Psoas muscle (tissue), 8 donors: ENCODE measurements at places on chromosomes 2 and 18.

DNA sequence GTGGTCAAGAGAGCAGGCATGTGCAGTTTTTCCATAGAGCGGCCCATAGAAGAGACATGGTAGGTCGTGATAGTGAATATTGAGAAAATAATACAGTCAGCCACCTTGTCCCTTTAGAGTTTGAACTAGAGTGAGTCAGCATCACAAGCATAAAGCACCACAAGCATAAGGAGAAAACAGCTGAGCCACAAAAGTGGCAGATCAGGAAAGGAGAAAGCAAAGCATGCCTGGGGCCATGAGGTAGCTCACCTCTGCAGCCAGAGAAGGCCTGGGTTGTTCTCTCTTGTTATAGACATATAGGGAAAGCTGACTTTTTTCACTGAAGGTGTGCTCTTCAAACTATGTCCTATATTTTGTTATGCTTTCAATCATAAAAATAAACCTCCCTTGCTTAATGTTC is 879.0 kb downstream of the DSC3 start:
- no peak for DNase-seq

DNA sequence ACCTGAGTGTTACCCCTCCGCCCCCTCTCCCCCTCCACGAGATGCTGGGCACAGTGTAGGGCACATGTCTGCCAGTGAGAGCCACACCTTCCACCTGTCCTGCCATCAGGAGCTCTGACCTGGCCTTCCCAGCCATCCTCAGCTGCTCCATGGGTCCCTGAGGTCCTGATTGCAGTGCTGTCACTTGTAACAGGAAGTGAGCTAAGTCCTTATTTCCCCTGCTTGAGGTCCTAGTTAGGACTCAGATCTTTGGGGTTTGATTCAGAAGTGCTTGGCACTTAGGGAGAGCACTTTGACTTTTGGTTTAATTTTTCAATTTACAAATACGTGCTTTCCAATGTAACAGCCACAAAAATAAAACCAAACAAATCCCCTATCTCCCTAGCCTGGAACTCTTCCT is 125.5 kb downstream of the WDSUB1 start:
- no peak for DNase-seq

GRCh38 chr2:10513201-10513600 is 65.1 kb upstream of the ODC1 start:
- DNase-seq: no peak

GRCh38 chr18:75031717-75032317 is 177.1 kb downstream of the PTGR3 start:
- DNase-seq: no peak

DNA sequence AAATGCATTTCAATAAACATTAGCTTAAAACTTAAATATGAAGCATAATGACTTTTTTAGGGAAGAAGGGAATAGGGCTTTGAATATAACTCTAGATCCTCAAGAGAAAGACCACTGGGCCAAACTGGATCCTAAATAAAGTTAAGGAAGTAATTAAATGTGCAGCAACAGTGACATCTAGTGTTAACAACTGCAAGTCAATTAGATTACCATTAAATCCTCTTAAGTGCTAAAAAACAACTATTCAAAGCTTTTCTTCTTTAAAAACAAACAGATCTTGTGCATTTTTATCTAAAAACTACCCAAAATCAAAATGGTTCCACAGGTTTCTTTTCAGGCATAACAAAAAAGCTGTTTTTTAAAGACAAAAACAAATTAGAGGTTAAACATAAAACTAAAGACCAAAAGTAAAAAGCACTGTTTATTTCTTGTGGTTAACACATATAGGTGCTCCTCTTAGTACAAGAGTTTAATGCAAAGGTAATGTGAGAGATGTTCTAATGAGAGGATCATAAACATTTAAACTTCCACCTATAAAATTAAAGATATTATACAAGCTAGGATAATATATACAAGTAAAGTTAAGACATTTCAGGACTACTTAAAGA is 111.4 kb downstream of the THADA start:
- no peak for DNase-seq

DNA sequence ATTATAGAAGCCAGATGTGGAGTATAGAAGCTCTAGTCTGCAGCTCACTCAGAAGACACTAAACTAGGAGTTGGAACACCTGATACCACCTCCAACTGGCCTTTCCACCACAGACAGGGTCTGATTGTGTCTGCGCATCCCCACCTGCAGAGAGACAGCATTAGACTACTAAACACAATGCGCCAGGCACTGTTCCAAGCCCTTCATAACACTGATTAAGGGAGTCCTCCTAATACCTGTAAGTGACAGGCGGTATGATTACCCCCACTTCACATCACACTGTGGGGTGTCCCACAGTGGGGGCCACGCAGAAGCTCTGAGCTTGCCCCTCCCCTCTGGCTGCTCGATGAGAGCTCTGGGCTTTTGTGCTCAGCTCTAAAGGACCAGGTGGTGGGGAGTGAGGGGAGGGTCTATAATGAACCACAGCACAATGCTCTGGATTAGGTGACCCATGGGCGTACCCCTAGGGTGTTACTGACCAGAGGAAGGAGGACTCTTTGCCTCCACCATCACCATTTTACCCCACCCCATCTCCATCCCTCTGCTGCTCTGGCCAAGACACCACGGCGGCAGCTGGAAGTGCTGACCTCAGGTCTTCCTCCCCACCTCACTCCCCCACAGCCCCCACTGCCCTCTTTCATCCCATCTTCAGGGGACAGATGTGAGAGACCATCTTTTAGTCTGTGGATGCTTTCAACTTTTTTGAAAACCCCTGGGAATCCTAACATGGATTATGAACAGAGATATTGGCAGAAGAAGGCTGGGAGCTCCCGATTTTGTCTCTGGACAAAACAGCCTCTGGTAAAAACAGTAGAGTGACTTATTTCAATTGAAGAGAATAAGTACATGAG is 145.1 kb downstream of the GFPT1 start:
- DNase-seq: no peak

DNA sequence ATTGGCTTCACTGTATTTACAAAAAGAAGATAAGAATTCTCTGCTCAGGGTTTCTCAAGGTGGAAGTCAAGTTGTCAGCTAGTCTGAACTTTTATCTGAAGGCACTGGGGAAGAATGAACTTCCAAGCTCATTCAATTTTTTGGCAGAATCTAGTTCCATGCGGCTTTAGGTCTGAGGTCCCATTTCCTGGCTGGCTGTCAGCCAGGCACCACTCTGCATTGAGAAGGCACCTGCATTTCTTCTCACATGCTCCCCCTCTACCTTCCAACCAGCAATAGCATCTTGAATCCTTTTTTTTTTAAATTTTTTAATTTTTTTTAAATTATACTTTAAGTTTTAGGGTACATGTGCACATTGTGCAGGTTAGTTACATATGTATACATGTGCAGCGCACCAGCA is 46.2 kb upstream of the RPE start:
- DNase-seq: no peak

DNA sequence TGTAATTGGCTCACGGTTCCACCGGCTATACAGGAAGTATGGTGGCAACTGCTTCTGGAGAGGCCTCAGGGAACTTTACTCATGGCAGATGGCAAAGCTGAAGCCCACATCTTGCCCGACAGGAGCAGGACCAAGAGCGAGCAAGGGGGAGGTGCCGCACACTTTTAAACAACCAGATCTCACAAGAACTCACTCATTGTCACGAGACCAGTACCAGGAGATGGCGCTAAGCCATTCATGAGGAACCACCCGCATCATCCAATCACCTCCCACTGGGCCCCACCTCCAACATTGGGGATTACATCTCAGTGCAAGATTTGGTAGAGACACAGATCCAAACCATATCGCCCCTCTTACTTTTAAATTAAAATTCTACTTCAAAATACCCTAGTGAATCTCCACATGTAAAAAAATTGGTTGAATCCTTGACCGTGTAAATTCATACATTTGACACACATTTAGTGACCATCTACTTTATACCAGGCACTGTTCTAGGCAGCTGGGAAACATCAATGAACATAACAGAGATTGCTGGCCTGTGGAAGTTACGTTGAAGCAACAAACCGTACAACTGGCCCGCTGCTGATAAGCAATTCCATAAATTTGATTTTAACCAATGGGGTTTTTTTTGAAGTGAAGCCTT is 87.6 kb downstream of the ALPK2 start:
- no peak for DNase-seq

GRCh38 chr2:152629202-152629601 is 88.1 kb downstream of the PRPF40A start:
- no peak for DNase-seq

DNA sequence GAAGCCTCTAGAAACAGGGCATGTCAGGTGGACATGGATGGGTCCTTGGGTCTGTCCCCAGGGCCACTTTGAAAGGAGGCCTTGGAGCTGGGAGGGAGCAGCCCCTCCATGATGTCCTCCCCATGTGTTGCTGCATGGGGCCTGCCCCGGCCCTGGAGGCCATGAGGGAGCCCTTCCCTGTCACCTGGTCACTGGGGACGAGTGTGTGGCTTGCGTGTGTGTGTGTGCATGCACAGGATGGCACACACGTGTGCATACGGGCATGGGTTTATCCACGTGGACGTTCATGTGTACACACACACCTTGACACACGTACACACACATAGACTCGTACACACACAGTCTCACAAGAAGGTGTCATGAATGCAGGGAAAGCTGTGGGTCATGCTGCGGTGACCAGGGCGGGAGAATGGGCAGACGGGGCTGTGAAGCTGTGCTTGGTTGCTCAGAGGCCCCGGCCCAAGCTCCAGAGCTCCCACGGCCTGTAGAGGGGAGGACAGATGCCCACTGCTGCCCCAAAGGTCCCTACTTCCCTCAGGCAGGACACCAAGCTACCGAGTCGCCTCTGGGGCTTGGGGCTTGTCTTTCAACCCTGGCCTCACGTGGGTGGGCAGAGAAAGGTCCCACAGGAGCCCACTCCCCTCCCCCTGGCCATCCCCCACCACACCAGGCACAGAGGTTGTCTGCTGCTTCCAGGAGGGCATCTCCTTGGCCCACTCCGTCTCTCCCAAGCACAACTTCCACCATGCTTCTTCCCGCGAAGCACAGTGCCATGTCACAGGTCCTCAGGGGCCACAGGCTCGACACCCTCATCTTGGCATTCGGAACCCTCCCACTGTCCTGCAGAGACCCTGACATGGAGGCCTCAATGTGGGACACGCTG is 42.3 kb upstream of the GPC1 start:
- DNase-seq: no peak

DNA sequence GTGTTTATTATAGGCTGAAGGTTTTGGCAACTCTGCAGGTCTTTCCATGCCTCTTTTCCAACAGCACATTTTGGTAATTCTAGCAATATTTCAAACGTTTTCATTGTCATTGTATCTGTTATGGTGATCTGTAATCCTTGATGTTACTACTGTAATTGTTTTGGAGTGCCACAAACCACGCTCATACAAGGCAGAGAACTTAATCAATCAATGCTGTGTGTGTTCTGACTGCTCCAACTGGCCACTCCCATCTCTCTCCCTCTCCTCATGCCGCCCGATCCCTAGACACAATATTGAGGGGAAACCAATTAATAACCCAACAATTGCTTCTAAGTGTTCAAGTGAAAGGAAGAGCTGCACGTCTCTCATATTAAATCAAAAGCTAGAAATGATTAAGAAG is 32.9 kb downstream of the HDLBP start:
- no peak for DNase-seq

DNA sequence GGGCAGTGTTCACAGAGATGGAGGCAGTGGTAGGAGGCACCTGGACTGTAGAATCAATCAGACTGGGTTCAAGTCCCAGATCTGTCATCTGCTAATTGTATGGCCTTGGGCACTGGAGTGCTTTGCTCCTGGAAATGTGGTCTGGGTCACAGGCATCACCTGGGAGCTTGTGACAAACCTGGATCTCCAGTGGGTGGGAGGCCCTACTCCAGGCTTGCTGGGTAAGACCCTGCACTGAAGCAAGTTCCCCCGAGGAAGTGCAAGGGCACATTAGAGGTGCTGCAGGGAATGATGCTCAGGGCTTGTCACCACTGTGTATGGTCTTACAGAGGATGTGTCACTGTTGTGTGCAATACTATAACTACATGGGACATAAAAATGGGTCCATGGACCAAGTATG is 220.5 kb upstream of the ID2 start:
- DNase-seq: no peak

DNA sequence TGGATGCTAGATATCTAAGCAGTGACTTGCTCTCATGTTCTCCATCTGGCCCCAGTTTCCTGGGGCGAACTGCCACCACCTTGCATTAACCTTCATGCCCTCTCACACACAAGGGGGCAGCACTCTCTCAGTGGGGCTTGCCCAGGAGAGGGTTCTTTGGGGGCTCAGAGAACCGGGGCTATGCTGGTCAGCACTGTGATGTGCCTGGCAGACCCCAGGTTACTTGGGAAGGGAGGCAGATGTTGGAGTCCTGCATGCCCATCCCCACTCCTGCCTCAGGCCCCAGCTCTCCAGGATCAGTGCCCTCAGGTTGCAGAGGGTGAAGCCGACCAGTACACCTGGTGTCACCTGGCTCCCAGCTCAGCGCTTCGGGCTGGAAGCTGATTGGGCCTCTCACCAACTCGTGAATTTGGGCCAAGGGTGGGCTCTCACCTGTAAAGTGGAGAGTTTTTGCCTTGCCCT is 396.2 kb upstream of the HS6ST1 start:
- no peak for DNase-seq

- peak; percentile 30 for DNase-seq
Observed at GRCh38 chr2:68715353-68716041, 19.1 kb upstream of the ARHGAP25 start.

- DNase-seq: peak; percentile 55
Observed at GRCh38 chr18:48027401-48027963, 97.0 kb upstream of the SMAD2 start.

DNA sequence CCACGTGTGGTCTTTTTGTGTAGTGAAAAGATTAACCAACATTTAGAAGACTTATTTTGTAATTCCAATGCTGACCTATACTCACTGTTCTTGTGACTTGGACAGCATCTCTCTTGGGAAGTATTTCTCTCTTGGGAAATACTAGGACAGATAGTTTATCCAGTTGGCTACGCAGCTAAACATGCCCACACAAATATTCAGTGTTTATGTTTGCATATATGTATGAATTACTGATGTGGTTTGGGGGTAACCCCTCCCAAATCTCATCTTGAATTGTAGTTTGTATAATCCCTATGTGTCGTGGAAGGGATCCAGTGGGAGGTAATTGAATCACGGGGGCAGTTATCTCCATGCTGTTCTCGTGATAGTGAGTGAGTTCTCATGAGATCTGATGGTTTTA is 2062.3 kb upstream of the CELF4 start:
- DNase-seq: no peak

GRCh38 chr2:176085861-176086771 is 2.4 kb upstream of the EVX2 start:
- DNase-seq: no peak

GRCh38 chr18:9750606-9751304 is 42.7 kb downstream of the RAB31 start:
- no peak for DNase-seq

- no peak for DNase-seq
Observed at GRCh38 chr18:24103320-24104021, 35.4 kb upstream of the CABYR start.

- DNase-seq: no peak
Observed at GRCh38 chr2:36915627-36916026, 50.7 kb downstream of the STRN start.

GRCh38 chr2:198055716-198056115 is 251.3 kb downstream of the PLCL1 start:
- DNase-seq: no peak

- DNase-seq: no peak
Observed at GRCh38 chr2:162013514-162014475, 60.2 kb downstream of the DPP4 start.
